ENCODE measurements at places on chromosomes 5 and 9. TPM values are rescaled to one million over a fixed set of nuclear protein-coding genes. Genes with fewer than 3 reads are reported as not detected.

GRCh38 chr5:40674661-40675235 lies 5.0 kb upstream of the PTGER4 start:
- DNase-seq: no peak

GRCh38 chr5:97192580-97193354 lies 9.7 kb upstream of the RIOK2 start:
- DNase-seq: peak; percentile 70

- DNase-seq: no peak
Measured at GRCh38 chr5:60883229-60883628, 39.2 kb upstream of the ELOVL7 start.

- DNase-seq: no peak
Measured at GRCh38 chr5:37517686-37518085, 138.6 kb downstream of the WDR70 start.

The FOXI1 gene
- total RNA-seq: not detected

DNA sequence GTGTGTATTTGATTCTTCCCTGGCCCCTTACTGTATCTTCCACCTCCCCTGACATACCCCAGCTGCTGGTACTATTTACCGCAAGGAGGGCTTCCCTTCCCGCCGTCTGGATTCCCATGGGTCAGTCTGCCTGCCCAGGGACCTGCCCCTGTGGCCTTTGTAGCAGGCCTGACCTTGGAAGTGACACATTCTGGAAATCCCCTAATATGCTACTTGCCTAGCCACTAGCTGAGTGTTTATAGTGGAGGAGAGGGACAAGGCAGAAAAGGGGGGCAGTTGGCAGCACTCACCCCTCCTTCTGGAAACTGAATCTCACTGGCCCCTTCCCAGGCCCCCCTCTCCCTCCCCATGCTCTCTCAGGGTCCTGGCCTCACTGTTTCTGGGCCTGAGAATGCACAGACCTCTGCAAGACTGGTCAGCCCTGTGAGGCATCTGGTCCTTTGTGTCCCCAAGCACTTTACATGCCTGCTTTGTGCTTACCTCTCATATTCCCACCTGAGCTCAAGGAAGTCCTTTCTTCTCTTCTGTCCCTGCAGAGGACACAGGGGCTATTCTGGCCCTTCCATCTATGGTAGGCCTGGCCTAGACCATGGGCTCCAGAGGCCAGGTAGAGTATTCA lies 8.2 kb upstream of the CCL21 start:
- no peak for DNase-seq

The HBEGF gene
- total RNA-seq: 2.4 TPM

The PCDHGA4 gene
- total RNA-seq: 2.3 TPM

The NOTCH1 gene
- total RNA-seq: 71.6 TPM

DNA sequence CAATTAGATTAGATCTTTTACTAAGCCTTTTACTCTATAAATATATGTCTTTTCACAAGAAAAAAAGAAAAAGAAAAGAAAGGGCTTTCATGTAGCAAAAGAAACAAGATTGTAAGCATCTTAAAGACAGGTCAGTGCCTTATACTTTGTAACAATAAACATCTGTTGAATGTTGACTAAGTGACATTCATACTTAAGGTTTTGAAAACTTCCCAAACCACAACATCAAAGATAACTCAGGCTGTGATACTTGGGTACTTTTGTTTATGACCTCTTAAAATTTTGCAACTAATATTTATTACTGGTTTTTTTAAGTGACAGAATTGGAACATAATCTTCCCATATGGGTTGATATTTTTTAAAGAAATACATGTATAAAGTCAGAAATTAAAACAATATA lies 7.4 kb downstream of the GRAMD2B start:
- DNase-seq: no peak

DNA sequence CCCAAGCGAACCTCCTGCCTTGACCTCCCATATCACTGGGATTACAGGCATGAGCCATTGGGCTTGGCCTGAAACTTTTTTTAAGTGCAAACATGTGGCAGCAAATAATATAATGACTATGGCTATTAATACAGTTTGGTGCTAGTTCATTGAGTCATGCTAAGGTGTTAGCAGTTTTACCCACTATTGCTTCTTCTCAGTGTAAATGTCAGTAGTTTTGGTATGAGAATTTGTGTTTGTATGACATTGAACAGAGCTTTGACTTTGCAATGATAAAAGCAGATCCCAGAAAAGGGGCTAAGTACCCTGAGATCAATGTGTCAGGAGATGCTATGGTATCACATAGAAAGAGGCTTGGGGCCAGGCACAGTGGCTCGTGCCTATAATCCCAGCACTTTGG lies 67.2 kb downstream of the WDR41 start:
- no peak for DNase-seq

GRCh38 chr9:98083566-98084183 lies 27.1 kb downstream of the NANS start:
- no peak for DNase-seq

GRCh38 chr5:57950616-57951228 lies 468.1 kb upstream of the ACTBL2 start:
- DNase-seq: peak; percentile 31

The SLC12A7 gene
- total RNA-seq: 30.8 TPM
